ENCODE measurements at places on chromosomes 3 and 15.

GRCh38 chr3:159897331-159898075 is 91.1 kb upstream of the IL12A start:
- no peak for DNase-seq

DNA sequence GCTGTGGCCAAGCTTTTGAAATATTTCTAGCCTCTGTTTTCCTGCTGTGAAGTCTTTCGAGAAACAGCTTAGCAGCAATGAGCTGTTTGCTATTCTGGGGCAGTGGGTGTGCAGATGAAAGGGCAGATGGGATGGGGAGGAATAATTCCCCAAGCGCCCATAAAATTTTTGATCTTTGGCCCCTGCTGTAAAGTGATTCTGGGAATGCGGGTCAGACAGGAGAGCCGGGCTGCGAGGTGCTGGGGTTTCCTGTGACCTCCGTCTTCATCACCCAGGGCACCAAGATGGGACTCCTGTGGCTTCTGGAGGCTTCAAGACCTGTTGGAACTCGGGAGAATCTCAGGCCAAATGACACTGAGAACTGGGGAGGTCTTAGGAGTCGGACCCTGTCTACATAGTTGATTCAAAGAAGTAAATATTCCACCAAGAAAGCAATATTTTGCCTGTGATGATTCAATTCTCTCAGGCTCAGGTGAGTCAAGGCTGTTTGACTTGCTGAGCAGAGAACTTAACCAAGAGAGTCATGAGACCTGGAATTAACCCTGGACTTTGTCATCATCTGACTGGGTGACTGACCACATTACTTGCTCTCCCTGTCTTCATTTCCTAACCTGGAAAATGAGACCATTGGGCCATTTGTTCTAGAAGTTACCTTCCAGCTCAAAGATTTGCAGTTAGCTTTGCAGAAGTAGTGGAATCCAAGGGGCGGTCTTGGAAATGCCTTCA is 86.4 kb downstream of the POLR2M start:
- DNase-seq: no peak

DNA sequence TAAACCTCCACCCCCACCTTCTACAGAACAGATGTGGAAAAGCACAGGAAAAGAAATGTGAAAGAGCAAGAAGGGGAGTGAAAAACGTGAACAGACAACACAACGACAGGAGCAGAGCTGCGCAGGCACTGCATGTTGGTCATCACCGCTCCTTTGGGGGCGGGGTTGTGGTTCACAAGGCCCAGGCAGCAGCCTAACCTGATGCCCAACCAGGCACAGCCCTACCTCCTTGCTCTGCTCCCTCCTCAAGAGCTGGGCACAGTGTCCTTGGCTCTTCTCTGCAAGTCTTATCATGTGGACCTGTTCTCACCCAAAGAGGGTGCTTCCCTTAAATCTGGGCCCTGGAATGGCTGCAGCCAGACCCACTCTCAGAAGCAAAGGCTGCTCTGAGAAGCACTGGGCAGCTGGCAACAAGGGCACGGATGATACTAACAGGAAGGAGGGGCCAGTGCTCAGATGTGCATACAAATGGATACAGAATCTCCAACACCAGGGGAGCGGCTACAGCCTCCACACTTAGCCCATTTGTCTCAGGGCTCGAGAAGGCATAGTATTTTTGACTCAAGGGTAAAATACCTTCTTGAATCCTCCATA is 64.6 kb downstream of the DHX30 start:
- no peak for DNase-seq

DNA sequence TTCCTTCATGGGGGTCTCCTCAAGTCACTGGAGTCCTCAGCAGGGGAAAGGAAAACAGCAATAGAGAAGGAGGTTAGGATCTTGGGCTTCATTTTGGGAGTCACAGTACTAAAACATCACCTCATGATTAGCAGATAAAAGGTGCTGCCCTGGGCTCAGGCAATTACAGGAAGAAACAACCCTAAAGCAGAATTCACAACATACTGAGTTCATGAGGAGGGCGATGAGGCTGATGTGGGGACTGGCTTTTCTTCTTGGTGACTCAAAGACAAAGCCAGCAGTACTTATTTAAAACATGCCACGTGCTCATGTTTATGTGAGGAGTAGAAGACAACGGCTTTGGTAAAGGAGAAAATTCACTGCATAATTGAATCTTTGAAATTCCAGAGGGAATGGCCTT is 822.3 kb upstream of the CFAP20DC start:
- DNase-seq: no peak

GRCh38 chr3:52077925-52078324 is 21.6 kb upstream of the DUSP7 start:
- DNase-seq: no peak

GRCh38 chr3:9404680-9405079 is 7.3 kb downstream of the SETD5 start:
- no peak for DNase-seq

GRCh38 chr15:42832576-42832975 is 88.0 kb downstream of the TTBK2 start:
- no peak for DNase-seq

- DNase-seq: no peak
Measured at GRCh38 chr3:183392186-183393034, 36.0 kb downstream of the MCF2L2 start.

DNA sequence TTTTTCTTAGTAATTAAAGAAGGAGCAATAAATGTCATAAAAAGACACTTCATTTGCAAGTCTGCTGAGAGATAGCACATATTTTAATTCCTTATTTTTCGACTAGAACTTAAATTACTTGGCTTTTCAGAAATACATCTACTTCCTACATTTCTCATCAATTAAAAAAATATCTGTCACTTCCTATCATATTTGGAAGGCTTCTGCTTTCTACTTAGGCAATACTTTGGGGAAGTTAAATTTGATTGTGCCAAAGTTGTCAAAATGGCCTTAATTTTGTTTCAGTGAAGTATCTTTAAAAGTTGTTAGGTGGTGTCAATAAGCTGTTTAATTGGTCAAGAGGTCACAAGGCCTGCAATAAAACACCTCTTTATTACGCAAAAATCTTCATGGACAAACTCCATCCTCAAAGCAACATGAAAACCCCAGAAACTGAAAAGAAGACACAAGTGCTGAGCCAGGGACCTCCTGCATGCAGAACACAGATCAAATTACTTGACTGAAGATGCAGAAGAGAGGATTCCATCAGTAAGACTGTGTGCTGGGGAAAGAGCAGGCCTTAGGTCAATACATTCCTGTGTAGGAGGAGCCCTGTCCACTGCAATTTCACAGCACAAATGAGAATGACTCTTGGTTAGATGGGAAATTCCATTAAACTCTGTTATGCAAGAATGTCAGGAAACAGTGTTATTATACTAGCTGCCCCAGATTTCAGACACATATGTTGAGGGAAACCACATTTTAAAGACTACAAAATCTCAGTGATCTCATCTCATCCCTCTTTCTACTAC is 48.0 kb upstream of the FSTL1 start:
- no peak for DNase-seq

GRCh38 chr15:90188914-90189748 is 12.0 kb upstream of the SEMA4B start:
- no peak for DNase-seq

- DNase-seq: no peak
Measured at GRCh38 chr15:33729653-33730052, 238.6 kb upstream of the CHRM5 start.

- DNase-seq: no peak
Measured at GRCh38 chr3:21462141-21462540, 288.9 kb downstream of the ZNF385D start.

DNA sequence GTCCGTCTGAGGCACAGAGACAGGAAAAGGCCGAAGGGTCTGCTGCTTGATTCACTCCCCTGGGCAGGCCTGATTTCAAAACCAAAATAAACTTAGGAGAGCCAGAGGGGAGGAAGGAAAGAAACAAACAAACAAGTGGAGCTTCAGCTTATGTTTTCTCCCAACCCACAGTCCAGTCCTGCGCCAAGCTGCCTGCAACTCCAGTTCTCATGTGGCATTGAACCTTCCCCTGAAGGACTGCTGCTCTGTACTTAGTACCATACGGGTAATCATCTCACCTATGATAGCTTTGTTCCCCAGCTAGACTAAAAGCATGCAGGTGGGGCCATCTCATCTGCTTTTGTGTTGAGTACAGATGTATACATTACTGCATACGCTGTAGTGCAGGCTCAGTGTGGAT is 236.4 kb downstream of the THRB start:
- DNase-seq: no peak

- DNase-seq: no peak
Measured at GRCh38 chr3:46701181-46701939, at the start of gene TMIE. TSS of gene TMIE (plus strand) at chr3:46701392. CDS start at chr3:46701488, 96 bp downstream.

DNA sequence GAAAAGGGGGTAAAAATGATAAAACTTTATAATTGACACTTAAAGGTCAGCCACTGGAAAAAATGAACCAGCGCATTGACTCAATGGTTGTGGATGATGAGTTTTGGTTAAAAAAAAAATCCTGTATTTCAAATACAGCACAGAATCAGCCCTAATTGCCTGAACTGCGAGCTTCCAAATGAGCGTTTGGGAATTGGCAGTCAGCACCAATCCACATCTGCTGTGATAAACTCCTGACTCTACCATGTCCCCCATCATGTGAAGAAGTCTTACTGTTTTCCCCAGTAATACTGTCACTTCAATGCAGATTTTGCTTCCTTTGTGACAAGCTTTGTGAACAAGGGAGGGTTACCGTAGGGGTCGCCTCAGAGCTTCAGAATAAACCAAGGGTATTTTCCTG is 235.4 kb downstream of the EBLN2 start:
- no peak for DNase-seq

DNA sequence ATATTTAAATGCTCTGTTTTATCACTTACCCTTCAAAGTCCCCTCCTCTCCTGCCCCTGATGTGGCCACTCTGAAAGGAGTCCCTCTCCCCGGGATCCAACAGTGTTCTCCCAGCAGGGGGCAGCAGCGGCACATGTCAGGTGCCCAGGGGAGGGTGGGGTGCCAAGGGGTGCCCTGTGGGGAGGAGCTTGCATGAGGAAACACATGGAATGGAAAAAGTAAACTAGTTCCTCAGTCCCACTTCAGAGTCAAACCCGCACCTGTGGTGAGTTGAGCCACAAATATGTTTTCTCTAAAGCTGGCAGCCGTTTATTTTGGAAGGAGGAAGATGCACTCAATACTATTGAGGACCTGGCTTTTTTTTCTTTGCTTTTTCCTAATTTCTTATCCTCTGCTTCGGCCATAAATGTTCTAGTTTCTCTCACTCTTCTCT is 30.1 kb upstream of the NRROS start:
- peak; percentile 91 for DNase-seq

GRCh38 chr15:85350395-85350794 is 30.0 kb upstream of the AKAP13 start:
- no peak for DNase-seq

DNA sequence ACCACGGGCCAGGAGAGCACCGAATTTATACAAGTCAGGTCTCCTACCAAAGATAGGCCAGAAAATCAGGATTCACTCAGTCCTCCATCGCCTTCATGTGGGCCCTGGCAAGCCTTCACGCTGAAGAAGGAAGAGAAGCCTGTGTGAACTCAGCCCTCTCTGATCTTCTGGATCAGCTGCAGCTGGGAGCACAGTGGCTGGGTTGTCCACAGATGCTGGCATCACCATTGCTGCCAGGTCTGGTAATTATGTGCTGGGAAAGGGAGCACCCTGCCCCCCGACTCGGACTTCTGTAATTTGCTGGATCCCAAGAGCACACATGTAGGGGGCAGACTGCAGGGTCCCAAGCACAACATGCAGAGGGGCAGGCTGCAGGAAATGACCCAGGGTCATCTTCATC is 12.4 kb upstream of the PDE8A start:
- no peak for DNase-seq

- no peak for DNase-seq
Measured at GRCh38 chr3:73781541-73781940, 156.8 kb upstream of the PDZRN3 start.

DNA sequence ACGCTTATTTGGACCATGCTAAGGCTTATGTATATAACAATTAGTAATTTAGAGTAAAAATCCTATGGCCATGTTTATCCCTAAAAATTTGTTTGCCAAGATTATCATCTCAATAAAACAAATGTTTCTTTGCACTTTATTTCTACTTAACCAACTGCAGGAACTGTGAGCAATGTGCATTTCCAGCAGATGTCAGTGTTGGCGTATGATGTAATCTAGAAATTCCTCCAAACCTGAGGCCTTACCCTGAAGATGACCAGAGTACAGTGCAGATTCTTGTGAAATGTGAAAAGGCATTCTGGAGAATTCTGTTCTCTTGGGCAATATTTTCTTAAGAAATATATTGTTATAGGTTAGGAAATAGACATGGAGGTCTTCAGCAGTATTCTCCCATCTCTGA is 205.9 kb downstream of the MBNL1 start:
- DNase-seq: peak; percentile 19

- no peak for DNase-seq
Measured at GRCh38 chr3:117692416-117692995, 982.9 kb downstream of the TUSC7 start.

DNA sequence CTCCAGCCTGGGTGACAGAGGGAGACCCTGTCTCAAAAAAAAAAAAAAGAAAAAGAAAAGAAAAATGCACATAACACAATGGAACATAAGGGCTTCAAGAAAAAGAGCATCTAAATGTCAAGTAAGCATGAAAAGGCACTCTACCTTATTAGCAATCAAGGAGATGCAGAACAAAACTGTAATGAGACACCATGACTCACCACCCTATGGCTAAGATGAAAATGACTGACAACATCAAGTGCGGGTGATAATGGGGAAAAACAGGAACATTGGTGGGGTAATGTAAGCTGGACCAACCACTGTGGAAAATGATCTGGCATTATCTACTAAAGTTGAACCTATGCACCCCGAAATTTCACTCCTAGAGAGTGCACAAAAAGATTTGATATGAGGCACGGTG is 19.6 kb upstream of the NSMCE3 start:
- no peak for DNase-seq

DNA sequence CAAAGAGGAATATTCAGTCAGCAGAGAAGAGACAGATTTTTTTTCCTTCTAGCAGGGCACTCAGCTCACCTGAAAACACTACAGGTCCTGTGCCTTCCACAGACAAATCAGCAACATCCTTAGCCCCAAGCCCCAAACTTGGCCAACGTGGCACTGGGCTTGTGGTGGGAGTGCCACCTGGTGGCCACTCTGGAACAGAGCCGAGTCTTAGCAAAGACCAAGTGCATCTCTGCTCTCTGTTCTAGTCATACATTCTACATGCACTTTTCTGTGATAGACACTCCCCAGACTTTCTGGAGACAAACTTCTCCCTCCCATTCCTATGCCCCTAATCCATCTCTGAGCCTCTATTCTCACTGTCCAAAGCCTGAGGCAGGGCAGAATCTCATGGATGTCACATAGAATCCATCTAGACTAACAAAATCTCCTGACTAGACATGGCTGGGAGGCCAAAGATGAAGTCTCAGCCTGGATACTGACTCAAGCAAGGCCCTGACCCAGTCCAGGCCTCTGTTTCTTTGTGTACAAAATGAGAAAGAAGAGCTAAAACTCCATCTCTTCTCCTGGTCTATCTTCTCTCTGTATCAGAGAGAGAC is 5.1 kb upstream of the SEMA7A start:
- DNase-seq: peak; percentile 81

DNA sequence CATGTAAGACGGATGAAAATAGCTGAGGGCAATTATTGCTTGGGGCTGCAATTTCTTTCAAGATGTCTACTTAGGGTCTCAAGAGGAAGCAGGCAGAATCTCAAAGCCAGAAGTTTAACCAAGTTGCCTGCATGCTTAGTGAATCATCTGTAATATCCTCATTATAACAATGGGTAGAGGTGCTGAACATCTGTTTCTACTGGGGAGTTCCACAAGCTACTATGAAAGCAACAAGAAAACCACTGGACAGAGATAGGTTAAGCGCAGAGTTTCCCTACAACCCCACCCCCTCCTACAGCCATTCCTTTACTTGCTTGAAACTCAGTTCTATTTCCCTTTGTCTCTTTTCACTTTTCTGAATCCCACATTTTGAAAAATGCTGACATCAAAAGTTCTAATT is 759.4 kb upstream of the GBE1 start:
- DNase-seq: no peak

Data from CD4-positive, alpha-beta T cell treated with Interleukin-1 beta for 1 hour (primary cell).